ENCODE measurements at places on chromosomes 13 and 19.

- DNase-seq: no peak
Observed at GRCh38 chr19:41416194-41416674, 10.9 kb downstream of the B3GNT8 start.

- DNase-seq: no peak
Observed at GRCh38 chr13:111492341-111492950, 172.0 kb downstream of the TEX29 start.

- no peak for DNase-seq
Observed at GRCh38 chr13:100566543-100566942, 22.0 kb downstream of the GGACT start.

- no peak for DNase-seq
Observed at GRCh38 chr19:37333457-37333856, 37.4 kb upstream of the ZNF527 start.

GRCh38 chr13:37456506-37456905, 142.1 kb downstream of the POSTN start:
- no peak for DNase-seq

- DNase-seq: no peak
Observed at GRCh38 chr13:94028650-94029049, 450.8 kb downstream of the DCT start.

DNA sequence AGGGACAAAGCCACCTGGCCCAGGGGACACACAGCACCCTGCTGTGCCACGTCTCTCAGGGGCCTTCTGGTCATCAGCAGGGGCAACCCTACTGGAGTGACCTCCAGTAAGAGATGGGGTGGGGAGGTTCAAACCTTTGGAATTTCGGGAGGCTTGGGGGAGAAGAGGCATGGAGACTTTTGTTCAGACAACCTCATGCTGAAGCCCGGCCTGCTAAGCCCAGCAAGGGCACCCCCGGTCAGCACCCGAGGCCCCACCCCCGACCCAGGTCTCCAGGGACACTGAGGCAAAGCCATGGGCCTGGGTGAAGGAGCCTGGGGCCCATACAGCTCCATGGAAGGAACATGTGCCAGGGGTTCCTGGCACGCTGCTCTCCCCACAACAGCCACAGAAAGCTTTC, 23.3 kb downstream of the ZNF787 start:
- DNase-seq: no peak

GRCh38 chr19:46975925-46976782, 43.5 kb upstream of the NPAS1 start:
- DNase-seq: no peak

GRCh38 chr19:20165971-20166592, 932 bp upstream of the ZNF486 start:
- DNase-seq: no peak

GRCh38 chr13:48246102-48246501, 13.1 kb downstream of the ITM2B start:
- DNase-seq: no peak

DNA sequence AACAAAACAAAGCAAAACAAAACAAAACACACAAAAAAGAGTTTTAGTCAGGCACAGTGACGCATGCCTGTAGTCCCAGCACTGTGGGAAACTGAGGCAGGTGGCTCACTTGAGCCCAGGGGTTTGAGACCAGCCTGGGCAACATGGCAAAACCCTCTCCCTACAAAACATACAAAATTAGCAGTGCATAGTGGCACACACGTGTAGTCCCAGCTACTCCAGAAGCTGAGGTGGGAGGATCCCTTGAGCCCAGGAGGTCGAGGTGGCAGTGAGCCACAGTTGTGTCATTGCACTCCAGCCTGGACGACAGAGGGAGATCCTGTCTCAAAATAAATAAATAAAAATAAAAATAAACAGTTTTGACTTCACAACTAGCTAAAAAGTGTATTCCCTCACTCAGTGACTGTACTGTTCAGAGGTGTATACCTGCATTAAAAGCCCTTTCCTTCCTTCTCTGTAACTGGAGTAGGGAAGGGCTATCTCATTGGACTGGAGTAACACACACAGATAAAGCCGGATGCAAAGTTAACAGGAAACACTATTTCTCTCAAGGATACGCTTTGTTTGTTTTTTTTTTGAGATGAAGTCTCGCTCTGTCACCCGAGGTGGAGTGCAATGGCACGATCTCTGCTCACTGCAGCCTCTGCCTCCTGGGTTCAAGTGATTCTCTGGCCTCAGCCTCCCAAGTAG, 3.7 kb upstream of the BAX start:
- no peak for DNase-seq

DNA sequence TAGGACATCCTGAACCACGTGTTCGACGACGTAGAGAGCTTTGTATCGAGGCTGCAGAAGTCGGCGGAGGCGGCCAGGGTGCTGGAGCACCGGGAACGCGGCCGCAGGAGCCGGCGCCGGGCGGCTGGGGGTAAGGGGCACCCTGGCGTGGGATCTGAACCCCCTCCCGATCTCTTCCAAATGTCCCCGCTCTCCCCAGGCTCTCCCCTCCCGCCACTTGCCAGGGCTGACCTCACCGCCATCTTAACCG, 6.0 kb downstream of the EPS8L1 start:
- DNase-seq: no peak

DNA sequence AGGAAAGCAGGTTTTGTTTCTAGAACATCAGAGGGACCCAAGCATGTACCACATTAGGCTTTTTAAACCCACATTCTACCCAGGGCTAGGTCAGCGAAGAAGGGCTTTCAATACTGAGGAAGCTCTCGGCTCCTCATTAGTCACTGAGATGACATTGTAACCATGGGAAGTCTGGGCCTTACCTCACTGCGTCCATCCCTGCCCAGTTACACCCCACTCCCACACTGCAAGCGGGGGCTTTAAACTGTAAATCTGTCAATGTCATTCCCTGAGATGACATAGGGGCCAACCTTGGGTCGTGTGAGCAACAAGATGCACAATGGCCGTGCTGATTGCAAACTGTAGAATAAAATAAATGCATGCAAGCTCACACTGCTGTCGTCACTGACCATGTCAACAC, 21.7 kb upstream of the TFDP1 start:
- no peak for DNase-seq

- DNase-seq: no peak
Observed at GRCh38 chr19:8255426-8256125, 46.4 kb downstream of the CERS4 start.

DNA sequence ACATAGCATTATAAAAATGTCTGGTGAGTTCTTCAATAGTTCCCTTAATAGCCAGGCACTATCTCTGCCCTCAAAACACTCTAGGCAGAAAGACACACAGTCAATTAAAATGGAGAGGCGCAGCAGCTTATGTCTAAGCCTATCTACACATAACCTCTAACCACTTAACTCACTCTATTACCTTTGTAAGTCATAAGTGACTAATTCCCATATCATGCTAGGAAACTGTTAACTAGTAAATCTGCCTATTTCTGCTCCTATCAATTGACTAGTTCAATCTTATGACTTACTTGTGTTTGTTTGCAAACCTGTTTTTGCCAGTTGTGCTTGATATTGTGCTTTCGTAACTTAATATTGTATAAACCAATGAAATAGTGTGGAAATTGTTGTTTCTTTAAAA, 3.2 kb downstream of the CCDC122 start:
- no peak for DNase-seq

- DNase-seq: no peak
Observed at GRCh38 chr19:4302243-4302640, at the start of gene TMIGD2. TSS of gene TMIGD2 (minus strand) at chr19:4302389. CDS start at chr19:4302385, 4 bp downstream.

DNA sequence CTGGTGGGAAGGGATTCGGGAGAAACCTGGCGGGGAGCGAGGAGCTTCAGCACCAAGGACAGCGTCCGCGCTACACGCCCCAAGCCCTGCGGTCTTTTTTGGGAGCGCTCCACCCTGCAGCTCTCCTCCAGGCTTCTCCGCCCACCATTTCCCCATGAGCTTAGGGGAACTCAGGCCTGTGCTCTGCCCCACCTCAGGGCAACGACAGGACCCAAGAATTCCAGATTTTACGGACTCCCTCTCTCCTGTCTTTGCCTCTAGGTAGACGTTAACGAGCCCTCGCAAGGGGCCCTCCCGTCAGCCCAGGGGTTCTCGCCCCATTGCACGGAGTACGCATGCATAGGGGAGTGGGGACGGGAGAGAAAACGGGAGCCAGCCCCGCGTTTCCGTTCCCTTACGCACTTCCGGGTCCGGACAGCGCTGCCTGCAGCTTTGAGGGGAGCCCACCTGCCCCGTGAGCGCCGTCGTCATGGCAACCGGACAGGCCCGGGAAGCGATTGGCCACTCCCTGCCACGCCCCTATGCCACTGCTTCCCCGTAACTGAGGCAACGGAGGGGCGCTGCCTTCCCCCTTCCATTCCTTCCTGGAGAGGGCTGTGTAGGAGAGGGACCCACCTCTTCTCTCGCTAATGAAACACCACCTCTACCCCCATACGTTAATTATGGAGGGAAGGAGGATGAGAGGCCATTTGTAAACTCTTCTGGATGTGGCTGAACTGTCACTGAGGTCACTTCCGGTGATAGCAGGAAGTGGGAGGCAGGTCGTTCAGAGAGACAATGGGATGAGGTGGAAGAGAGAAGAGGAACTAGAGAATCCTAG, 20.8 kb downstream of the NOVA2 start:
- DNase-seq: no peak

GRCh38 chr13:104809483-104809882, 1726.0 kb downstream of the EFNB2 start:
- DNase-seq: no peak

GRCh38 chr19:35468637-35469036, 20.6 kb downstream of the FFAR2 start:
- peak; percentile 50 for DNase-seq

DNA sequence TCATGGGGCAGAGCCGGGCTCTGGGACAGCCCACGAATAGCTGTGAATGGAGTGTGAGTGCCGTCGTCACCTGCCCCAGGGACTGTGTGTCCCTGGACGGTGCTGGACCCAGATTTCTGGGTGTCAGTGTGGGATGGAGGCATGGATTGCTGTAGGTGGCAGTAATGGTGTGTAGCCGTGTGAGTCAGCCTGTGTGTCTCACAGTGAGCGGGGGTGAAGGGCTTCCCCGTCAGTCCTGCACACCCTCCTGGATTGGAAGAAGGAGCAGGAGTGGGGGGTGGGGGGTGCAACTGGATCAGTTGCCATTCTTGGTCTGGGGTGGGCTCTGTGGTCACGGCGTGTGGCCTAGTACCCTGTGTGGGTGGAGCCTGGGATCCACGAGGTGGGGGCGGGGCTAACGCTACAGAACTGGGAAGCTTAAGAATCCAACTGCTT, 6.5 kb upstream of the LTBP4 start:
- DNase-seq: no peak

DNA sequence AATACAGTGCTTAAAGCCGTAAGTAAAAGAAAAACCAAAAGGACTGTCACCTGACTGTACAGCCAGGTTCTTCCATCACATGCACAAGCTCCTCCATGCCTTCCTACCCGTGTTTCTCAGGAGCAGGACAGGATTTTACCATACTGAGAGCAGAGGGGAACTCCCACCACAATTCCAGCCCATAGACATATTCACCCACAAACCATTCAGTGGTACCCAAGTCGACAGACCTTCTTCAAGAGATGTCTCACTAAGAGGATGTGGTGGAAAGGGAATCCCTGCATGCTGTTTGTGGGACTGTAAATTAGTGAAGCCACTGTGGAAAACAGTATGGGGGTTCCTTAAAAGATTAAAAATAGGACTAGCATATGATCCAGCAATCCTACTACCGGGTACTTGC, 66.9 kb upstream of the DOCK9 start:
- no peak for DNase-seq

GRCh38 chr19:17718947-17719711, at the start of gene MAP1S:
TSS of gene MAP1S (plus strand) at chr19:17719480. CDS start at chr19:17719503, 23 bp downstream.
- peak; percentile 89 for DNase-seq

DNA sequence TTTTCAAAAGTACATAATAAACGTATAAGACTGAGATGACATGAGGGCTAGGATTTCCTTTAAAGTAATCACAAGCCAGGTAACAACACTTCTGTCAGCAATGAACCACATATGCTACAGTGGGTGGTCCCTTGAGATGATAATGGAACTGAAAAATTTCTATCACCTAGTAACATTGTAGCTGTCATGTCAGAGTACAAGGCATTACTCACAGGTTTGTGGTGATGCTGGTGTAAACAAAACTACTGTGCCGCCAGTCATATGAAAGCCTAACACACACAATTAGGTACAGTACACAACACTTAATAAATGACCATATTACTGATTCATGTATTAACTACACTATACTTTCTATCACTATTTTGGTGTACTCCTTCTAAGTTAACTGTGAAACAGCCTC, 36.8 kb downstream of the MIPEP start:
- no peak for DNase-seq

Measured in GM12891 (cell line).